Foreskin fibroblast (primary cell): ENCODE measurements at places on chromosomes 5 and 9.

DNA sequence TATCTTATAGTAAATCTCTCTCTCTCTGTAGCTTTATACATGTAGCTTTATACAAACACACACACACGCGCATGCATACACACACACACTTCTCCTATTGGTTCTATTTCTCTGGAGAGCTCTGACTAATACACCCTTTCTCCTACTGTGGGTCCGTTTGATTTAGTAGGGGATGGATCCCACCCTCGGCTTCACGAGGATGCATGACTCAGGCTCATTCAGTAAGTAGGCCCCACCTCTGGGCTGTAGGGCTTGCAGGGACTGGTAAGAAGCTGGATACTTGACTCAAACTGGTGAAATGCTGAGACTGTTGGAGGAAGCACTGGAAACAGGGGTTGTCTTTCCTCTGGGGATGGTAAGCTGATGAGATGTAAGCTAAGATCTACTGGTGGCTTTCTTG, 98.7 kb downstream of the SLC24A2 start:
- DNase-seq = no peak

GRCh38 chr5:76165711-76166374, 82.7 kb downstream of the SV2C start:
- no peak for DNase-seq

DNA sequence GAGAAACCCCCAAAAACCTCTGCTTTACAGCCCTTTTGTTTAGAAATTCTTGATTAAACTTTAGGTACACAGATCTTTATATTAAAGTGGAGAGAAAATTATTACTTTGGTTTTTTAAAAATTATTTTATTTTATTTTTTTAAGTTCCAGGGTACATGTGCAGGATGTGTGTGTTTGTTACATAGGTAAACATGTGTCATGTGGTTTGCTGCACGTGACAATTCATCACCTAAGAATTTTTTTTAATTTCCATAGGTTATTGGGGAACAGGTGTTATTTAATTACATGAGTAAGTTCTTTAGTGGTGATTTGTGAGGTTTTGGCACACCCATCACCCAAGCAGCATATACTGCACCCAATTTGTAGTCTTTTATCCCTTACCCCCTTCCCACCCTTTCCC, 581.7 kb downstream of the CSNK1G3 start:
- DNase-seq = no peak

GRCh38 chr9:120350596-120350995, 229.4 kb downstream of the CDK5RAP2 start:
- no peak for DNase-seq

- DNase-seq = peak; percentile 56
Measured at GRCh38 chr9:136881691-136882108, 4.6 kb upstream of the TRAF2 start.

DNA sequence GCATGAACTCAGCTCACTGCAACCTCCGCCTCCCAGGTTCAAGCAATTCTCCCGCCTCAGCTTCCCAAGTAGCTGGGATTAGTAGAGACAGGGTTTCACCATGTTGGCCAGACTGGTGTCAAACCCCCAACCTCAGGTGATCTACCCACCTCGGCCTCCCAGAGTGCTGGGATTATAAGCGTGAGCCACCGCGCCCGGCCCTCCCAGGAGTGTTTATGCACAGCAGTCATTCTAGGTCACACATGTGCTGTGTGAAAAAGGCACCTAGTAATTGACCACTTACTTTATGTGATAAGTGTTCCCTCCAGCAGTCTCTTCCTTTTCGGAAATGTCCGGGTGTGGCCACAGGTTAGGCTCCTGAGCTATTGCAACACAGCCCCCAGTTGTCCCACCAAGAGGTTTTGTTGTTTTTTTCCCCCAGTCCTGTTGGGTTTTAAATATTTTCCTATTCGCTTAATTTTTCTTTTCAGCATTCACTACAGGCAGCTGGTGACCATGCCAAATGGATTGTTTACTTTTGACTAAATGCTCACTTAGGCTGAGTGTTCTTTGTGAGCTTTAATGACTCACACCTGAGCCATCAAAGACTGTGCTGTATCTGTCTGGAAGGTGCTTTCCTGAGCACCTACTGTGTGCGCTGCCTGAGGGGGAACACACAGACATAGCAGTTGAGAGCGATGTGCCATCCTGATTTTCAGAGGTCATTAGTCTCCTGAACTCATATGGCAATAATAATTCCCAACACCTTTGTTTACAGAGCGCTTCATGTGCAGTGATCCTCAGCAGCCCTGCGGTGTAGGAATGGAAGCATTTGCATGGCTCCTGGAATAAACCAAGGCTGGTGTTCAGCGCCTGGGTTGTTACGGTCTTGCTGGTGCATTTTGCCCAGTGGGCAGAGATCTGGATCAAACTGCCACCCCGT, 94.3 kb downstream of the MVB12B start:
- DNase-seq = peak; percentile 32

DNA sequence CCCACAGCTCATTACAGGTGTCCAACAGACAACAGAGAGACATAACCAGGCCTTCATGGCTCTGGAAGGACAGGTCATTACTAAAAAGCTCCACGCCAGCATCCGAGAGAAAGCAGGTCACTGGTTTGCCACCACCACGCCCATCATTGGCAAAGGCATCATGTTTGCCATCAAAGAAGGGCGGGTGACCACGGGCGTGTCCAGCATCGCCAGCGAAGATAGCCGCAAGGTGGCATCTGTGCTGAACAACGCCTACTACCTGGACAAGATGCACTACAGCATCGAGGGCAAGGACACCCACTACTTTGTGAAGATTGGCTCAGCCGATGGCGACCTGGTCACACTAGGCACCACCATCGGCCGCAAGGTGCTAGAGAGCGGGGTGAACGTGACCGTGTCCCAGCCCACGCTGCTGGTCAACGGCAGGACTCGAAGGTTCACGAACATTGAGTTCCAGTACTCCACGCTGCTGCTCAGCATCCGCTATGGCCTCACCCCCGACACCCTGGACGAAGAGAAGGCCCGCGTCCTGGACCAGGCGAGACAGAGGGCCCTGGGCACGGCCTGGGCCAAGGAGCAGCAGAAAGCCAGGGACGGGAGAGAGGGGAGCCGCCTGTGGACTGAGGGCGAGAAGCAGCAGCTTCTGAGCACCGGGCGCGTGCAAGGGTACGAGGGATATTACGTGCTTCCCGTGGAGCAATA, 29.3 kb upstream of the WWC1 start:
- no peak for DNase-seq

DNA sequence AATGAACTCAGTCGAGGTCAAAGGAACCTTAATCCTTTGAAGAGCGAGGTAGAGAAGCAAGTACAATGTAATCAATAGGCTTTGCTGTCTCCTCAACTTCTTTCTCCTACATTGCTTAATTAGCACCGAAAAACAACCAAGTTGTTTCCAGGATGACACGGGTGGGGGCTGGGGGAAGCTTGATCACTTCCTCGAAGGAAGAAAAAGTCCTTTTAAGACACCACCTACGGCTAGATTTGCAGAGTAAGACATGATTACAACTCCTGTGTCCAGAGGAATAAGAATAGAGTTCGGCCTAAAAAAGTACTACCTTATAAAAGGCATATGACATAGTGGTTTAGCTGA, 811 bp upstream of the ARRDC3 start:
- DNase-seq = no peak

DNA sequence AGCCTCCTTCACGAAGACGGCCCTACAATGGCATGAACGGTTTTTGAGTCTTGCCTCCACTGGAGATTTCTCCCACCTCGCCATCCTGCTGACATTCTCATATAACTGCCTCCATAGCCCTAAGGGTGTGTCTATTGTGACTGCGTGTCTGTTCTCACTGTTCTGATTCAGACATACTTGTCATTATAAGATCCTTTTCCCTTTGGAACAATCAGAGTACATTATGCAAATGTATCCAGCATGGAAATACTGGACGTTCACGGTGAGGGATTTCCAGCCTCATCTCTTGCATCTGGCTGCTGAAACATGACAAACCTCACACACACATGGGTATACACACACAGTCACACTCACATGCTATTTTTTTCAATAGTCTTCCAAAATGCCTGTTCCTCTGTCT, 402.1 kb downstream of the DIRAS2 start:
- no peak for DNase-seq

DNA sequence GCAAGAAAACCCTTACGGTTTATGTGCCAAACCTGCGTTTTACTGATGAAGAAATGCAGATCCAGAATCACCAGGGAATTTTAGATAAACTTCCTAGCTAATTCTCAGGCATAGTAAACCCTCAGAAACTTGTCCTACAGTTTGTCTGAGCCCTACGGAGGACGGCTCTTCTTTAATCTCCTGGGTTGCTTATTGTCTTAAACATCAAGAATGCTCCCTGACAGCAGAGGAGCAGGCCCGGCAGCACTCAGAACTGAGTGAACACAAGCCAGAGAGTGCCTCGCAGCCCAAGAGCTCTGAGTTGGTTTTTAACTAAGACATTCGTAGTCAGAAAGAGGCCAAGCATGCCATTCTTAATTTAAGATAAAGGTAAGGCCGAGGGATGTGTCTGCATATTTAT, 114.7 kb upstream of the ERCC6L2 start:
- DNase-seq = no peak

- peak; percentile 74 for DNase-seq
Measured at GRCh38 chr5:75510836-75511434, 494 bp downstream of the CERT1 start.

- peak; percentile 37 for DNase-seq
Measured at GRCh38 chr5:160492565-160492964, 70.9 kb downstream of the PTTG1 start.

GRCh38 chr5:112787261-112787660, 49.6 kb downstream of the APC start:
- DNase-seq = peak; percentile 44

- DNase-seq = no peak
Measured at GRCh38 chr5:177316005-177316404, 4.3 kb upstream of the MXD3 start.

DNA sequence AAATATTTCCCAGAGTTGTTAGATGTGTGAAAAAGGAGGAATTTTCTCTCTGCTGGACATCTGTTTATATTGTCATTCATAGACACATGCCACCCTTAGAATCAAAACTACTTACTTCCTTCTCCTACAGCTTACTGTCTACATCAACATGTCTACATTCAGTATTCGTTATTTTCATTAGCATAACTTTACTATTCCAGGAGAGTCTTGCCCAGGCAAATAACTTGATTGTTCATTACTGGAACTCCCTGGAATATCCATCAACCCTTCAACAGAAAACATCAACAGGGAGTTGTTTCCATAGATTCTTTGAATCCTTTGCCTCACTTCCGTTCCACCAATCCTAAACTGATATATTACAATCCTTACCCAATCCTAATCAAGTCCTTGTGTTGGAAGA, 457.5 kb upstream of the ZNF608 start:
- no peak for DNase-seq

DNA sequence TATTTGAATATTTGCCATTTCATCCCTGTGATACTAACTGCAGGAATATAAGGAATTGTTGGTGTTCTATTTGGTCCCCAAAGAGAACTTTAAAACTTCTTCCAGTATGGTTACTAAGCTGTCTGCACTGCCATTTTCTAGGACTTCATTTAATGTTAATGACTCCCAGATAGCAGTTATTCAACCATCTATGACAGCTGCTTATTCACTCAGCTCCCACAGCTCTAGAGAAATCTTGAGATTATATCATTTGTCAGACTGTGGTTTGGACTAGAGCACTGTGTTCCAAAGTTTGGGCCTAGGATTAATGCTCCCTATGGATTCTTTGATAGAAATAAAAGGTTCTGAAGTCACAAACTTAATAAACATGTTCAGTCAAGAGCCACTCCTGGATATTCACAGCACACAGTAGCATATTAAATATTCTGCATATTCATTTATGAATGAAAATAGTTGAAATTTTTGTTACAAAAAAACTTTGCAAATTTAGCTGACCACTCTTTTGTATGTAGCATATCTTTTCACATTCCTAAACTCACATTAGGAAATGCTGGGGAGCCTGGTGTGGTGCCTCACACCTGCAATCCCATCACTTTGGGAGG, 173.7 kb downstream of the NFIB start:
- DNase-seq = no peak

DNA sequence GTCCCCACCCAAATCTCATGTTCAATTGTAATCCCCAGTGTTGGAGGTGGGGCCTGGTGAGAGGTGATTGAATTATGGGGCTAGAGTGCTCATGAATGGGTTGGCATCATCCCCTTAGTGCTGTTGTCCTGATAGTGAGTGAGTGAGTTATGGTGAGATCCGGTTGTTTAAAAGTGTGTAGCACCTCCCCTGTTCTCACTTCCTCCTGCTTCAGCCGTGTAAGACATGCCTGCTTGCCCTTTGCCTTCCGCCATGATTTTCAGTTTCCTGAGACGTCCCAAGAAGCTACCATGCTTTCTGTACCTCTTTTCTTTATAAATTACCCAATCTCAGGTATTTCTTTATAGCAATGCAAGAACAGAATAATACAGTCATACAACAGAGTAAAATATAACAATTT, 742 bp upstream of the LECT2 start:
- DNase-seq = no peak

- no peak for DNase-seq
Measured at GRCh38 chr9:122222791-122223190, 6.0 kb downstream of the LHX6 start.

DNA sequence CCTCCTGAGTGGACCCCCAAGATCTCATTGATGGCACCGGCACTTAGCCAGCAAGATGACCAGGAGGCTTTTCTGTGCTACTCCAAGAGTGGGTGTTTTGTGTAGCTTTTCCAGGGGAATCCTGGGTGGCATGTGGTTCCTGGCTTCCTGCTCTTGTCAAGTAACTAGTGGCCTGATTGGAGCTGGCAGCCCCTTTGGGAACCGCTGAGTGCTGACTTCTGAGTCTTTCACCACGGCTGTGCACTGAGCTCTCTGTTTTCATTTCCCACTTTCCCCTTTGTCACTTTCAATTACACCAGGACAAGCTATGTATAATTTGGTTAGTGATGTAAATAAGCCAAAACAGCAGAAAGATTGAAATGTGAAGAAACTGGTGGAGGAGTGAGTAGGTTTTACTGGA, 255.4 kb downstream of the GOLPH3 start:
- DNase-seq = no peak
